ENCODE measurements at places on chromosomes 4 and X. TPM values are rescaled to one million over a fixed set of nuclear protein-coding genes. Genes with fewer than 3 reads are reported as not detected.

DNA sequence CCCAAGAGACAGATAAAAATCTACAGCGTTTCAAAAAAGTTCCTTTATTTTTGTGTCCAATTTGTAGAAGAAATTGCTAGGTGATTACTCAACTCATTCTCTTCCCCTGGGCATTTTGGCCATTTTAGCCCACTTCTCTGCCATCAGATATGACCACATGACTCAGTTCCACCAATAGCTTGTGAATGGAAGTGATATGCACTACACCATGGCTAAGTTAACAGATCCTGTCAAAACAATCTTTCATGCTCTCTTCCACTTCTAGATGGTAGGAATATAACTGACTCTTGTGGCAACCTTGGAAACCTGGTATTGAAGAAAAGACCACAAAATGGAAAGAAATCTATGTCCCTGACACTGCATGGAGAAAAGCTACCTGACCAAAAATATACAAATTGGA, 26.2 kb upstream of the FREM3 start:
- no peak for DNase-seq

DNA sequence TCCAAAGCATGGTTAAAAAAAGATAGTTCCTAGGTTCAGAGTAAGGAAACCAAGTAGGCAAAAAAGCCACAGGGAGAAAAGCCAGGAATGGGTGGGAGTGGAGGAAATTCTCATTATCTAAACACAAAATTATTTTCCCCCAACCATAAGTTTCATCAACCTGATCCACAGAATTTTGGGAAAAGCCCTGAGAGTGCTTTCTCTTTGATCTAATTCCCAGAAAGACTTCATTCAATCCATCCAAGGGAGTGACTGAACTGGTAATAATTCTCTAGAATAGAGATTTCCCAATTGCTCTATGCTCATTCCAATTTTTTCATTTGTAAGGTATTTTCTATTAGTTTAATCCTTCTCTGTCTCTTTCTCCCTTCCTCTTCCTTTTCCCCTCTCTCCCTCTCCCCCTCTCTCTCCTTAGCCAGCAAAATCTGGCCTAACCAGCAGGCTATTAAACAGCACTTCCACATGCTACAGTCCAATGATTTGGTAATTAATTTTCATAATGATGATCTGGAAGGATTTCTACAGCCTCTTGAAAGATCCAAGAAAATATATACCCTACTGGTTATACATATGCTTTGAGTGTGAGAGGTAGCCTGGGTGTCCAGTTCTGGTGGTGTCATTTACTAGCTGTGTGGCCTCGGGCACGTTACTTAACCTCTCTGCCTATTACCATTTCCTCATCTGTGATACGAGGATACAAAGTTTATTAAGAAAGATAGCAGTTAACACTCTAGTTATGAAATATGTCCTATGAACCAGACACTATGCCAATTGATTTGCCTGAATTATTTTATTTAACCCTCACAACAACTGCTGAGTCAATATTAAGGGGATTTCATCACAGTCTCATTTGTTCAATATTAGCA, 251.5 kb upstream of the RASGEF1B start:
- no peak for DNase-seq

GRCh38 chrX:149284616-149285015, 220.5 kb downstream of the IDS start:
- DNase-seq = no peak

- DNase-seq = no peak
Observed at GRCh38 chr4:68272380-68272779, 26.9 kb upstream of the TMPRSS11B start.

DNA sequence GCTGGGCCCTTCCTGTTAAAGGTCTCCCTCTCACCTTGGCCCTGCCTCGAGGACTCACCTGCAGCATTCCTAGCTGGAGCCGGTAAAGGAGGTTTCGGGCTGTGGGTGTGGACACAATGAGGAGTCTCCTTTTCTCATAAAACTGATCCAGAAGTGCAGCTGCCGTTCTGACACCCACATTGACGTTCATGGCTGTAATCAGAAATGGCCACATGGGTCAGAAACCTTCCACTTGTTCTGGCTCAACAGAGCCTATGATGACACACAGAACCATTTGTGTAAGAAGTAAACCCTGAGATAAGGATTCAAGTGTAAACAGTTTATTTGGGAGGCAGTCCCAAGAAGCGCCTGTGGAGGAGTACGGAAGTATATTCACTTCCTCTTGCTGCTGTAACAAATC, 63.8 kb downstream of the SRPX start:
- no peak for DNase-seq

- no peak for DNase-seq
Observed at GRCh38 chr4:73860917-73861316, 7.8 kb downstream of the PF4V1 start.

GRCh38 chr4:1082215-1083182, 30.9 kb downstream of the RNF212 start:
- DNase-seq = peak; percentile 40

DNA sequence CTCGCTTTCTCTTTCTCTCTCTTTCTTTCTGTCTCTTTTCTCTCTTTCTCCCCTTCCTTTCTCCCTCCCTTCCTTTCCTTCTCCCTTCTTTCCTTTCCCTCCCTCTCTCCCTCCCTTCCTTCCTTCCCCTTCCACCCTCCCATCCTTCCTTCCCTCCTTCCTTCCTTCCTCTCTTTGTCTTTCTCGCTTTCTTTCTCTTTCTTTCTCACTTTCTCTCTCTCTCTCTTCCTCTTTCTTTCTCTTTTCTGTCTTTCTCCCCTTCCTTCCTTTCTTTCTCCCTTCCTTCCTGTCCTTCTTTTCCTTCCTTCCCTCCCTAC, 2.1 kb upstream of the SORCS2 start:
- no peak for DNase-seq

- no peak for DNase-seq
Observed at GRCh38 chr4:8348071-8348470, 78.5 kb downstream of the HTRA3 start.

DNA sequence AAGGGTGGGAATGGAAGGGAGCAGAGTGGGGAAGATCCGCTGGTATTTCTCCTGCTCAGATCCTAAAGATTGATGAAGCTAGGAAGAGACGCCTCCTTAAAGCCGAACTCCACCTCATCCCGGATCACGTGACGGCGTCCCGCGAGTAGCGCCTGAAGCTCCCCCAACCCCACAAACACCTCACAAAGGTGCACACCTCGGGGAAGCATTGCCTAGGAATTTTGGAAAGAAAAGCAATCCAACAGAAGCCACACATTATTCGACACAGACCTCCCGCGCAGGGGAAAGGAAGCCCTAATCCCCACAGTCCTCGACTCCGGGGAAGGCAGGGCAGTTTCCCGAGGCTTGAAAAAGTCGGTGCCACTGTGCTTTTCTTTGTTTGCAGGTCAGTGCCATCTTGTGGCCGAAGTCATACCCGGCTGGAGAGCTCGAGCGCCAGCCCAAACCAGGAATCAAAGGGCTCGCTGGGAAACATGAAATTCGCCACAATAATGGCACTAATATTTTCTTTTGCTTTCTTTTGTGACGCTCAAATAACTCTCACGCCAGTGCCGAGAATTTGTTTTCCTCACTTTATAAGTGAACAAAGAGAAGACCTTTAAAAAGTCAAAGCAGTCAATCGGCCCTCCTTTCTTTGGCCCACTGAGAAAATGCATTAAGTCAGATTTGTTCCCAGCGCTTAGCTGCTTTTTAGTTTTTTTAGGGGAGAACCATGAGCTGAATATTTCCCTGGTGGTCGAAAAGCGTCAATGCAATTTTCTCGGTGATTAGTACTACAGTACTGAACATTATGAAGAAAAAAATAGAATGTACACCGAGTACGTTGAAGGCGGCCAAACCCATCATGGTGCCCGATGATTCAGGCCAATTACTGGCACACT, at the start of gene NPY1R:
NPY1R (minus strand) TSS at position 71 of the 881 bp plus-strand sequence. CDS start 6,042 bp downstream, outside the sequence.
- DNase-seq = peak; percentile 63

- DNase-seq = no peak
Observed at GRCh38 chr4:16197876-16198665, 28.2 kb downstream of the TAPT1 start.

DNA sequence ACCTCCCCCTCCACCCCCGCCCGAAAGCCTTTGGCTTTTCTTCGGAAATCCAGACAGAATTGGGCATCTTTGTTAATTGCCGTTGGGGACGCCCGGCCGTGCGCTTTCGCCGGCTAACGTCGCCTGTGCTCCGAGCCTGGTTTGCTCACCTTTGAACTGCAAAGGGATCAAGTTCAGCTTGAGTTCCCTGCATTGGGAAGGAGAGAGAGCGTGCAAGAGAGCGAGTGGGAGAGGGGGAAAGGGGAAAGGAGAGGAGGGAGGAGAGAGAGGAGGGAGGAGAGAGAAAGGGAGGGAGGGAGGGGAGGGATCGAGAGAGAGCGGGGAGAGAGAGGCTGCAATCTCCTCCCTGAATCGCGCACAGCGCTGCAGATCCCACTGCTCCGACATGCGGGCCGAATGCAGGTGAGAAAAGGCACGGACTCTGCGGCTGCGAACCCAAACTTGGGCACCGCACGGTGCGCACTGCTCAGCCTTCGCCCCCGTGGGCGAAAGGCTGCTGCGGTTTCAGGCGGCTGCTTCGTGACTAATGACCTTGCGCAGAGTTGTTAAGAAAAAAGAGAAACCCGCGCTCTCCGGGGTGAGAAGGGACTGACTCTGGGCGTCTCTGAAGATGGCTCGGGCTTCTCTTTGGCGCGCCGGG, at the start of gene PCDH7:
PCDH7 (plus strand) TSS at position 349 of the 640 bp plus-strand sequence. CDS start 1,054 bp downstream, outside the sequence.
- DNase-seq = peak; percentile 29

- no peak for DNase-seq
Observed at GRCh38 chr4:81392164-81392563, 79.5 kb downstream of the RASGEF1B start.

- no peak for DNase-seq
Observed at GRCh38 chr4:110602061-110602460, 20.8 kb downstream of the PITX2 start.

DNA sequence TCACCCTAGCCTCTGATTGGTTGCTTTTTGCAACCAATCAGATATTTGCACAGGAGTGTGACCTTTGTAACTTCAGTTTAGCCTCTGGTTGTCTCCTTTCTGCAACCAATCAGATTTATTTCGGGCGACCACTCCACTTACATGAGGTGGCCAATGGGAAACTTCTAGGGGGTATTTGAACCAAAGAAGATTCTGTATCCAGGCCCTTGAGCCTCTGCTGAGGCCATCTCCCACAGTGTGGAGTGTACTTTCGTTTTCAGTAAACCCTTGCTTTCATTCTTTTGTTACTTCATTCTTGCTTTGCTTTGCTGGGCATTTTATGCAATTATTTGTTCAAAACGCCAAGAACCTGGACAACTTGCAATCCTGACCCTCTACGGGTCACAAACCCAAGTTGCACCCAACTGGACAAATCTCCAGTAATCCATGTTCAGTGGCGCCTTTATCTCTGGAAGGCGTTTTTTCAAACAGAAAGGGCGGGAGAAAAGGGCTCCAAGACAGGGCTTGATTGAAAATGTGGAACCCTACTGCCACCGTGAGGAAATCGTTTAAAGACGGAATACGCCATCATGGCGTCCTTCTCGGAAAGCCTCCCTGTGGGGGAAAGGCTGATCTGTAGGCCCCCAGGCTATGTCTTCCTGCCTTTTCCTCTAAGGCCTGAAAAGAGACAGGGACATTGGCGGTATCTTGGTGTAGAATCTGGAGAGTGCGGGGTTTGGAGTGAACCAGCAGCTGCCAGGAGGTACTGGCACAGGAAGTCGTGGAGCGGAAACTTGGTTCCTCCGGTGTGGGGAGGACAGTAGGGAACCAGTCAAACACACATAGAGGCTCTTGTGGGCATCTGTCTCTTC, 184.6 kb downstream of the OR13H1 start:
- no peak for DNase-seq

DNA sequence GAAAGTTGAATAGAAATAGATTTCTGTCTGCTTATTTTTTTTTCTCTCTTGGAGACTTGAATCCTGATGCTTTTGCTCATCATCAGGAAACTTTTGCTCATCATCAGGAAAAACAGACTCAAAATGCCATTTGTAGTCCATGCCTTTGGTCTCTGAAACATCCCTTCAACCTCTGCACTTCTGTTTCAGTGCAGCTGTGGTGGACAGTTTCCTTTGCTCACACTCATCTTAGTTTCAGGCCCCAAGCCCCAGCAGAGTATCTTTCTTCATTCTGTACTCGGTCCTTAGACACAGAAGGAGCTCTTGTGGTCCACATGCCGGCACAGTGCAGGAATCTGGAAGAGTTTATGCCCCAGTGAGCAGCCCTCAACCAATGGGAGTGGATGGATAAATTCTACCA, 337.9 kb downstream of the PPP3CA start:
- DNase-seq = no peak

- DNase-seq = no peak
Observed at GRCh38 chrX:94051926-94052325, 377.9 kb downstream of the FAM133A start.

GRCh38 chrX:67094061-67094460, 449.8 kb upstream of the AR start:
- no peak for DNase-seq

- DNase-seq = no peak
Observed at GRCh38 chr4:20297261-20297660, 45.6 kb downstream of the SLIT2 start.

DNA sequence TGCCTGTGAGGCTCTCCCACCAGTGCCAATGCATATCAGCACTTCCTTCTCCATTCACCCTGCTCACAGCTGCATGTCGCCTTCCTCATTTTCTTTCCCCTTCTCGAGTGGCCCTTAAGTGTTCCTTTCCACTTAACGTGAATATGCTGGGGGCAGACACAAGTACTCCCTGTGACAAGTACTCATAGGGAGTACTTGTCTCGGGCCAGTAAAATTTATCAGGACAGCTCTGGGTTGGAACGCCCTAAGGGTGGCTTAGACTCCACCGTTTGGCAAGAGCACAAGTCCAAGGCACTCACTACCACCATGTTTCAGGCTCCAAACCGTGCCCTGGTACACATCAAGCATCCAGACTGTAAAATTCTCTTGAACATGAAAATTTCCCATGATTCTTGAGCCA, 3.9 kb upstream of the LDOC1 start:
- DNase-seq = no peak

DNA sequence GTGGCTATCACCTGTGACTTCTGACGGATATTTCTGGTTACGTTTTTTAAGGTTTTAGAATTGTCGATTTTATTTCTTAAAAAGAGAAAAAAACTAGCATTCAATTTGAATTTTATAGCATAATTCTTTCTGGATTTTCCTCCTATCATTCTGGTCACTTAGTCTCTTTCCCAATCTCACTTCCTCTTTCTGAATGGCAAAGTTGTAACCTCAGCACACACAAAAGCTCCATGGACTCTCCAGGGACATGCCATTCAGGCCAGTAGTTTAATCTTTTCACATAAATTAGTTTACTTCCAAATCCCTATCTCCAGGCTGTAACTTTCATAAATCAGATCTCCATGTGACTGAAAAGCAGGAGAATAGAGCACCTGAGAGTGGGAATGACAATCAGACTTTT, 110.7 kb downstream of the ARAP2 start:
- DNase-seq = no peak

- DNase-seq = peak; percentile 3
Observed at GRCh38 chr4:101885574-101885973, 95.0 kb downstream of the BANK1 start.

Gene CT45A5
- not detected for polyA plus RNA-seq

Gene TNMD
- 1.2 TPM for polyA plus RNA-seq

Gene FAT4
- 7.7 TPM for polyA plus RNA-seq

Gene SPANXB1
- polyA plus RNA-seq = 0.90 TPM

Gene ARMCX1
- polyA plus RNA-seq = 37.1 TPM

Gene NEXMIF
- 0.84 TPM for polyA plus RNA-seq

Gene ARHGAP10
- 11.0 TPM for polyA plus RNA-seq

Gene NLGN3
- polyA plus RNA-seq = 3.8 TPM

Gene SPACA5
- not detected for polyA plus RNA-seq

Gene MAP9
- 7.4 TPM for polyA plus RNA-seq

Gene MAD2L1
- 28.7 TPM for polyA plus RNA-seq

Gene CC2D2A
- 16.4 TPM for polyA plus RNA-seq
